Cortex of kidney (tissue), 1 donor: ENCODE measurements at places on chromosomes 12 and 14.

DNA sequence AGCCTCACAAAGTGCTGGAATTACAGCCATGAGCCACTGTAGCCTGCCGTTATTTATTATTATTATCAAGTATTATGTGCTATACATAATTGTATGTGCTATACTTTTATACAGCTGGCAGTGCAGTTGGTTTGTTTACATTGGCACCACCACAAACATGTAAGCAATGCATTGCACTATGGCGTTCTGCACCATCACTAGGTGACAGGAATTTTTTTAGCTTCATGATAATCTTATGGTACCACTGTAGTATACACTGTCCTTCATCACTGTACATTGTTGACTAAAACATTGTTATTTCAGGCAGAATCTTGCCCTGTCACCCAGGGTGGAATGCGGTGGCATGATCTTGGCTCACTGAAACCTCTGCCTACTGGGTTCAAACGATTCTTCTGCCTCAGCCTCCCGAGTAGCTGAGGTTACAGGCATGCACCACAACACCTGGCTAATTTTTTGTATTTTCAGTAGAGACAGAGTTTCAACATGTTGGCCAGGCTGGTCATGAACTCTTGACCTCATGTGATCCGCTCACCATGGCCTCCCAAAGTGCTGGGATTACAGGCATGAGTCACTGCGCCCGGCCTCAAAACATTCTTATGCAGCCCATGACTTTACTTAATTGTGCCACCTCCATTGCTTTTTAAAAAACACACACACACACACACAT lies 17.1 kb downstream of the MRPL42 start:
- DNase-seq, result no peak

- no peak for DNase-seq
Observed at GRCh38 chr12:39620659-39621658, 1.4 kb upstream of the ABCD2 start.

- no peak for DNase-seq
Observed at GRCh38 chr12:74292351-74293194, 245.1 kb upstream of the ATXN7L3B start.

GRCh38 chr14:84003346-84003745 lies 1526.6 kb upstream of the FLRT2 start:
- DNase-seq, result no peak

DNA sequence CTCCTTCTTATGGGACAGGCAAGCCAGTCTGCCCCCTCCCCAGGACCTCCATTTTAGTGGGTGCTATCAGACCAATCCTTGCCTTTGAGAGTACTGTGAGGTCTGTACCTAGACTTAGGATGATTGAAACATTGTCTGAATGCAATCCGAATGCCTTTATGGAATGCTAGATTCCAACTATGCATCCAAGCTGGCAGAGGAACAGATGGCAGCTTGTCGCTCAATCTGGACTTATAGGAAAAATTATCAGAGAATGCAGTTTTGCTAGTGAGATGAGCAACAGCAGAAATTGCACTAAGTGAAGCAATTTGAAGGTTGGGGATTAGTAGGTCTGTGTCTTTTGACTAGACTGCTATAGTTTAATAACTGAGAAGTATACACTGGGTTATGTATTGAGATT lies 109.1 kb downstream of the DYRK2 start:
- no peak for DNase-seq

DNA sequence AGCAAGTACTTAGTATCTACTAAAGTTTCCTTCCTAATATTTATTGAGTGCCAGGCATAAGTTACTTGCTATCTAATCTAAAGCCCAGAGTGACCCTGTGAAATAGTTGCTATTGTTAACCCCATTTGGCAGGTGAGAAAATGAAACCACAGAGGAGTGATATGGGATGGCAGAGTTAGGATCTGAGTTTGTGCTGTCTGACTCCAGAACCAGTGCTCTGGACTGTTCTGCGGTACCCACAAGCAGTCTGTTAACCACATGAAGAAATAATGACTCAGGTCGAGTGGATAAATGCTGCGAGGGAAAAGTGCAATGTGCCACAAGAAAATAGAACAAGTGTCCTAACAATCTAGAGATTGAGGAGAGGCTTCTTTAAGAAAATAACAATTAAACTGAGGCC lies 60.7 kb upstream of the GZMB start:
- DNase-seq, result no peak

DNA sequence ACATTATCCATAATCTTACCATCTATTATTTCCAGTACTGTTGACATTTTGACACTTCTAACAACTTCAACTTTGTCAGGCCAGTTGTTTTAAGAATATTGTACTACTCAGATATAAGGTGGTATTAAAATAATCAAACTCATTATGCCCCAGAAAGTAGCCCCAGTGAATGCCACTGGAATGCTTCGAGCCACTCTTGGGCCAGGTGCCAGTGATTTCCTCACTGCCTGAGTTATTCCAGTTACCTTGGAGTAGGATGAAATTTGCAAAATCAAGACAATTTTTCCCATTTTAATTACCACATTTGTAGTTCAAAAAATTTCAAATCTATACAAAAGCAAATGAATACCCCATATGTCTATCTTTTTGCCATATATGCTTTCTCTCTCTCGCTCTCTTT lies 9.2 kb downstream of the CIPC start:
- DNase-seq, result no peak

DNA sequence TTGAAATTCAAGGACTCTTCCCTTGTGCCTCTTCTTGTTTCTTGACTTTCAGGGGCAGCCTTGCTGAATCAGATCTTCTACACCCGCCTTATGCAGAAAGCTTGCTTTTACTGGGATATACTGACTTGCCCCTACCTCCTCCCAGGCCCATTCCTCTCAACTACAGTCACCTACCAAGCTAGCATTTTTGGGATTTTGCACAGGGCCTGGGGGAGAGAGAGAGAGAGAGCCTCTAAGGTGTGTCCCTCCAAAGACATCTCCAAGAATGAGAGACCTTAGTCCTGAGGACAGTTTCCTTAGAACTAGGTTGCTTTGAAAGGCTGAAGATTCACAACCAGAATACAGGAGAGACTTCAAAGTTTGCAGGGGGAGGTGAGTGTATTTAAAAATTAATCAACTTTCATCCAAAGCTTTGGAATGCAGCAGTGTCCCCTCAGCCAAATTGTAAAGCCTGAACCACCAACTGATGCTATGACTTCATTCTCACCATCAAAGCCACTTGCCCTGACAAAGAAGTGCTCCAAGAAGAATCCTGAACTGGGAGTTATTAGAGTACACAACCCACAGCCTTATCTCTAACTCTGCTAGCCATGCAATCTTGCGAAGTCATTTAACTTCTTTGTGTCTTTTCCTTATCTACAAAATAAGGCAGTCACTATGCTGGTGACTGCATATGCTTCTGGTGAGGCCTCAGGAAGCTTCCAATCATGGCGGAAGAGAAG lies 96.1 kb upstream of the EGLN3 start:
- no peak for DNase-seq

DNA sequence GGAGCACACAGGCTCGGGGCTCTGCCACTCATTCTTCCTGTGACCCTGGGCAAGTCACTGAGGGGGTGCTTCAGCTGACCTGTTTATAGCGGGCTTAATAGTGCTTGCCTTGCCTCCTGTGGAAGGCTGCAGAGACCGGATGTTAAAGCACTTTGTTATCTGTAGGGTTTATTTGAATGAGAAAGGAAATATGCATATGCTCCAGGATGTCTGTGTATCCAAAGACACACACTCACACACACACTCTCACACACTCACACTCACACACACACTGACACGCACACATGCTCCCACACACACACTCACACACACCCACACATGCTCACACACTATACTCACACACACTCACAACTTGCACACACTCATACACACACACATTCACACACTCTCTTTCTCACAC lies 56.1 kb upstream of the DDX11 start:
- no peak for DNase-seq

GRCh38 chr14:68365228-68365627 lies 427.6 kb downstream of the ZFP36L1 start:
- DNase-seq, result no peak

GRCh38 chr14:32472512-32473463 lies 143.7 kb downstream of the AKAP6 start:
- no peak for DNase-seq

GRCh38 chr12:9118158-9118557 lies 2.4 kb upstream of the A2M start:
- no peak for DNase-seq

DNA sequence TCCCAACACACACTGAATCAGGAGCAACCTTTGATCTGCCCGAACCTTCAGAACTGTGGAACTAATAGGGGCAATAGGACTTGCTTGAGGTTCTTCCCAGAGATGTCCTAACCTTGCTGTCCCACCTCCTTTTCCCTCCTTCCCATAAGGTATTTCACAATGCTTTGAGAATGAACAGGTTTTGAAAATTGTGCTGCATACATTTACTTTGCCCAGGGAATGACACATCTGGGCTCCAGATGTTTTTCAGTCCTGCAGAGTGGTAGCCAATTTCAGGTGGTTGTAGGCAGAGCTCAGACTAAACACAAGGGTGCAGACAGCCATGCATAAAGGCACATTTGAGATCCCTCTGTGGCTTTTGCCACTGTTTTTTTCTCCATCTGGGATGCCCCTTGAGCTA lies 206.7 kb upstream of the PWP1 start:
- no peak for DNase-seq

- DNase-seq, result no peak
Observed at GRCh38 chr14:65877624-65878023, 465.1 kb downstream of the FUT8 start.

DNA sequence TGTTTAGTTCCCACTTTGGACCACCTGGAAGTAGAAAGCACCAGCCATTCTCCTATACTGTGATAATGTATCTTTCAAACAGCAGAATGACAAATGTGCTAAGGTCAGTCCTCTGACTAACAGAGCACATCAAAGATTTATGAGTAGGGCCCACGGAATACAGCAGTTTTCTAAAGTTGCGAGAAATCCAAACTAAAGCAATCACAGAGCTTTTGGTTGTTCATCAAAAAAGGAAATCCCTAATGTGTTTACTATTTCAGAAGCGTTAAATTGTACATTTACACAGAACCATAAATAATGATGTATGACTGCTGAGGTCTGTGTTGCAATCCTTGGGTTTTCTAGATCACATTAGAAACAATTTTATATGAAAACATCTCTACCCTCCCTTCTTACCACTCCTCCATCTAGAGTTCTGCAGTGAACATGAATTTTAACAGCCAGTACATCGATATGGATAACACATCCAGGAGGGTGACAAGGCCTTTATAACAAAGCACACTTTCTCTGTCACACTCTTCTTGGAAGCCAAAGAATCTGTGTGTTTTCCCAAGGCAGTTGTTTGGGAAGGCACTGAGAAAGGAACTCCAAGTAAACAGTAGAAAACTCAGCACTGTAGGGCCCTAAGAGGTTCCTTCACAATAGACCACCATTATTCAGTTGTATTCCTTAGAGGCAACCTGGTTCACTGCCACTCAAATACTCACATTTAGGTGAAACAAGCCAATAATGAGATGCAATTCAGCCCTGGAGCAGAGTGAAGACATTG lies 7.3 kb downstream of the KITLG start:
- no peak for DNase-seq

DNA sequence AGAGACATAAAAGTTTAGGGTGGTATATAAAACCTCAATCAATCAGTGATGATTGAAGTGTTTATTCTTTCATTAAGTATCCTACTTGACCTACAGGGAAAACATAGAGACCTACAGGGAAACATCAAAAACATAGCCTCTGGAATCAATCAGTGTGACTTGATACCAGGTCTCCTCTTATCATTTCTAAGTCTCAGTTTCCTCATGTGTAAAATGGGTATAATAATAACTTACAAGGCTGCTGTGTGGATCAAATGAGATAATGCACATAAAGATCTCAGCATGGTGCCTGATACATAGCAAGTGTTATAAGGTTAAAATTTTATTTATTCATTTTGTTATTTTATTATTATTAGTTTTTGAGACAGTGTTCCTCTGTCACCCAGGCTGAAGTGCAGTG lies 22.2 kb upstream of the GNPTAB start:
- DNase-seq, result no peak

- no peak for DNase-seq
Observed at GRCh38 chr12:22334410-22335100, at the start of gene ST8SIA1. TSS of gene ST8SIA1 (minus strand) at chr12:22334707. CDS start at chr12:22334232, 475 bp downstream.

GRCh38 chr14:103537175-103537990 lies 8.4 kb downstream of the TRMT61A start:
- no peak for DNase-seq

- DNase-seq, result no peak
Observed at GRCh38 chr14:54976316-54976715, 50.6 kb downstream of the WDHD1 start.

DNA sequence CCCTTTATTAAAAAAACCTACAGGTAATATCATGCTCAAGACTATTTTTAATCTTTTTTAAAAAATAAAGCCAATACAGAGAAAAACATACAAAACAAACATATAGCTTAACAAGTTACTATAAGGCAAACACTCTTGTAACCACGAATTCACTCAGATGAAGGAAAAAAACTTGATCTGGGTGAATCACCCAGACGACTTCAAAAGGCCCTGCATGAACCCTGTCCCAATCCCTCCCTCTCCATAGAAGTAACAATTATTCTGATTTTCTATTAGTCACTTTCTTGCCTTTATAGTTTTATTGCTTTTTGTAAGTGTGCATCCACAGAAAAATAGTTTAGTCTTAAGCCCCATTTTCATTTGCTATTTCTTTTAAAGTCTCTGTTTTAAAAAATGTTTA lies 72.6 kb downstream of the LRP6 start:
- DNase-seq, result no peak

GRCh38 chr12:77058740-77059139 lies 6.6 kb downstream of the E2F7 start:
- DNase-seq, result no peak

DNA sequence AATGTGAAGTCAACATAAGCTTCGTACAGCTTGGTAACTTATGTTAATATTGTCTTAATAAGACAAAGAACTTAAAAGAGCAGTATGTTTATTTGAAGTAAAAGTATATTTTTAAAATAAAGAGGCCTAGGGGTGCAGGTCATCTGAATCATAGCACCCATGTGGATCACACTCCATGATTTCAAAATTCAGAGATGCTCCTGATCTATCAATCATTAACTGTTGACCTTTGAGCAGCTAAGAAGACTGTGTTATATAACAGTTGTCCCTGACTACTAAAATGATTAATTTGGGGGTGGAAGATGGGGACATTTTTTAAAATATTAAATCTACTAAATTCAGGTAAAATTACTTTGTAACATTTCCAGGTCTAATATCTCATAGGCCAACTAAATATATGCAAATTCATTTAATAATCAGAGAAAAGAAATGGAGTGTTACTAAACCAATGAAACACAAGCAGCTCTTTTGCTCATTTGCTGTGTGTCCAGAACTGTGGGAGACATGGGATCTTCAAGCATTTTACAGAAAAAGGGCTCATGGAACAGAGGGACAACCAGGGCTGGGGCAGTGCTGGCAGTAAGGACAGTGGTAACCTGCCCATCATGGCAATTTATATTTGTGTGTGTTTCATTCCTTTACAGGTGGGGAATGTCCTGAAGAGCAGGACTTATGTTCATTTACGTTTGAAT lies 120.7 kb upstream of the PCED1B start:
- no peak for DNase-seq

- no peak for DNase-seq
Observed at GRCh38 chr12:98533723-98534251, 18.4 kb downstream of the TMPO start.
